ENCODE measurements at places on chromosomes 7 and 10. TPM values are rescaled to one million over a fixed set of nuclear protein-coding genes. Genes with fewer than 3 reads are reported as not detected.
A peak's percentile ranks its signal among the peaks of the same experiment; 100 is the strongest.

DNA sequence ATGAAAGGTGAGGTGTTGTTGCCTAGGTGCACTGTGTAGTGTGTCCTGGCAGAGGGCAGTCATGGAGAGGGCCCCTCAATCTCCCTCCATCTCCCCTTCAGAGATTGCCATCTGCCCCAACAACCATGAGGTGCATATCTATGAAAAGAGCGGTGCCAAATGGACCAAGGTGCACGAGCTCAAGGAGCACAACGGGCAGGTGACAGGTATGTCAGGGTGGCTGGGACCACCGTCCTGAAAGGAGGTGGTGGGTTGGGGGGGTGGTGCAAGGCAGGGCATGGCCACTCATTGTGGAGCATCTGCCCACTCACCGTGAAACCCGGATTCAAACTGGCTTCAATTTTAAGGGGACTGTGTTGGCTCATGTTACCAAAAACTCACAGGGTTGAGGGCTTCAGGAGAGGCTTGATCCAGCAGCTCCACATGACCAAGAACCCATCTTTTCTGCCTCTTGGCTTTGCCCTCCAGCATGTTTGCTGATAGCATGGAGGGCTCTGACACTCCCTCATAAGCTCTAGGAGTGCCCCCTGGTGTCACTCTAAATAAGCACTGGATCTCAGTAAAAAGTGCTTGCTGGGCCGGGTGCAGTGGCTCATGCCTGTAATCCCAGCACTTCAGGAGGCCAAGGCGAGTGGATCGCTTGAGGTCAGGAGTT is 12.2 kb downstream of the ARPC1B start:
- no peak for DNase-seq

The ANXA11 gene
- total RNA-seq: 101 TPM

- DNase-seq: peak; percentile 72
These were observed 71.5 kb upstream of the NANOS1 start for GRCh38 chr10:118957966-118958365.

DNA sequence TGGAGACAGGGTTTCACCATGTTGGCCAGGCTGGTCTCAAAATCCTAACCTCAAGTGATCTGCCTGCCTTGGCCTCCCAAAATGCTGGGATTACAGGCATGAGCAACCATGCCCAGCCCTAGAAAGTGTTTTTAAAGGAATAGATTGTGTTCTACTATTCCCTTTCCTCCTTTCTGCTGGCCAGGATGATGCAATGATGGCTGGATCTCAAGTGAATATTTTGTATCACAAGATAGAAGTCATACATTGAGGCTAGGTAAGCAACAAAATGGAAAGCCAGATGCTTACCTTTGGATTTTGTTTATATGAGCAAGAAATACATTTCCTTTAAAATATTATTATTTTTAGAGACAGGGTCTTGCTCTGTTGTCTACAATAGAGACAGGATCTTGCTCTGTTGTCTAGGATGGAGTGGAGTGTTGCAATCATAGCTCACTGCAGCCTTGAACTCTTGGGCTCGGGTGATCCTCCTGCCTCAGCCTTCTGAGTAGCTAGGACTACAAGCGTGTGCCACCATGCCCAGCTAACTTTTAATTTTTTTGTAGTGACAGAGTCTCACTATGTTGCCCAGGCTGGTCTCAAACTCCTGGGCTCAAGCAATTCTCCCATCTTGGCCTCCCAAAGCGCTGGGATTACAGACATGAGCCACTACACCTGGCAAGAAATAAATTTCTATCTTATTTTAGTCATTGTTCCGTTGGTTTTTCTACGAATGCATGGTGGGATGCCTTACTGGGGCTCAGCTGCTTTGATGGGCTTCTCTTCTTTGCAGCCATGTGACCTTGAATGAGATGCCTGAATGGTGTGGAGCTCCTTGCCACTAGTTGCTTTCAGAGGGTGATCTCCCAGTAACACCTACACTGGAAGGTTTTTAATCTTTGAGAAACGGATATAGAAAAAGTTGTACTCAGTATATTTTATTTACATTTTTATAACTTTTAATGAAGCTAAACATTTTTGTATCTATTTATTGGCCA is 5.8 kb upstream of the AEBP1 start:
- no peak for DNase-seq

DNA sequence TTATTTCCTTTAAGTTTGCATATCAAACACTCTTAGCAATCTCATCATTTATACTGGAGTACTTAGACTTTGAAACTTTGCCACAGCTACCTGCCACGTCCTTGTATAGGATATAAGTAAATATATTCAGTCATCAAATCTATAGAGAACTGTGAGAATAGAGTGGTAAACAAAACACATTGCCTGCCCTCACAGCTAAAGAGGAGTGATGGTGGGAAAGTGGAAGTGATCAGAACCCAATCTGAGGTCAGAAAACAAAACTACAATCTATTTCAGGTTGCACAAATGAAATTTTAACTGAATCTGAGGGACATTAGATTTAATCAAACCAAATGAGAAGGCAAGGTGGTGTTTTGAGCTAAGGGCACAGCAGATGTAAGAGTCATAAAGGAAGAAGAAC is 74.8 kb downstream of the ZEB1 start:
- no peak for DNase-seq

DNA sequence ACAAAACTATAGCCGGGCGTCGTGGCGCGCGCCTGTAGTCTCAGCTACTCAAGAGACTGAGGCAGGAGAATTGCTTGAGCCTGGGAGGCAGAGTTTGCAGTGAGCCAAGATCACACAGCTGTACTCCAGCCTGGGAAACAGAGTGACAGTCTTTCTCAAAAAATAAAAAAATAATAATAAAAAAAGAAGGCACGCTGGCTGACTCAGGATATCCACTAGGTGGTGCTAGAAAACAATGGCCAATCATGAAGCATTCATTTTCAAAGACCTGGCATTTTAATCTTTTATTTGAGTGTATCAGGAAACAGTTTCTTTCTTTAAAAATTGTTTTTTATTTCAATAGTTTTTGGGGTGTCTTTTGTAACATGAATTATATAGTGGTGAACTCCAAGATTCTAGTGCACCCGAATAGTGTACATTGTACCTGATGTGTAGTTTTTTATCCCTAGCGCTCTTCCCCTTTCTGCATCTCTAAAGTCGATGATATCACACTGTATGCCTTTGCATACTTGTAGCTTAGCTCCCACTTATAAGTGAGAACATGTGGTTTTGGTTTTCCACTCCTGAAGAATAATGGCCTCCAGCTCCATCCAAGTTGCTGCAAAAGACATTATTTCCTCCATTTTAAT is 88.6 kb downstream of the LYZL1 start:
- peak; percentile 7 for DNase-seq

DNA sequence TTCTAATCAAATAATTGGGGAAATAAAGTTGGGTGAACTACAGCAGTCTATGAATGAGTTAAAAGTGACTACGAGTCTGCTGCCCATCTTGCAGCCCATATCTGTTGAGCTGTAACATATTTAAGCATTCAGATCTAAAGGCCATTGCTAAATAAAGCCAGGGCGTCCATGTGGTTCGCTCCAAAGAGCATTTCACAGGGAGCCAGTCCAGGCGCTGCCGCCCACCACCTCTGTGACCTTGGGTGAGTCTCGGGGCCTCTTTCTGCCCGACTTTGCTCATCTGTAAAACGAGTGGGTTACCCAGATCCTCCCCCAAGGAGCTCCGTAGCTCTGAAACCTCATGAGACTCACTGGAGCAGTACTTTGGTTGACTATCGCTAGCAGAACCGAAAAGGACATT is 223.1 kb downstream of the CUX1 start:
- DNase-seq: no peak

DNA sequence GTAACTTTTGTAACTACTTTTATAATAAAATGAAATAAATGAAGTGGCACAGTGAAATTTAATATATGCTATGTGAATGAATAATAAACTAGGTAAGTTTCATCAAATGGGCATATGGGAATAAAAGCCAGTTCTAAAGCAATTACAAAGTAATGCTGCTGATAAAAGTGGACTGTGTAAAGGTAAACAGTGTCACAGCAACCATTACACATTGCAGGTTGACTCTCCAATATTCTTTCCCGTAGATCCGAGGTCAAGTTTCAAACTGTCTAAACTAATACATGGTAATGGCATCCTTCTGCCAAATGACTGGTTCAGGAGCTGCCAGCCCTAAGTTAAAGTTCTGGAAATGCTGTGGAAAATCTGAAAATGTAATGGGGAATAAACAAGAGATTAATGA is 6.0 kb downstream of the HIBADH start:
- DNase-seq: no peak

The AGBL3 gene
- 4.9 TPM for total RNA-seq

- DNase-seq: no peak
These were observed 17.0 kb downstream of the TMEM130 start for GRCh38 chr7:98852826-98853225.

- no peak for DNase-seq
These were observed 147.9 kb upstream of the FAM20C start for GRCh38 chr7:44541-44896.

DNA sequence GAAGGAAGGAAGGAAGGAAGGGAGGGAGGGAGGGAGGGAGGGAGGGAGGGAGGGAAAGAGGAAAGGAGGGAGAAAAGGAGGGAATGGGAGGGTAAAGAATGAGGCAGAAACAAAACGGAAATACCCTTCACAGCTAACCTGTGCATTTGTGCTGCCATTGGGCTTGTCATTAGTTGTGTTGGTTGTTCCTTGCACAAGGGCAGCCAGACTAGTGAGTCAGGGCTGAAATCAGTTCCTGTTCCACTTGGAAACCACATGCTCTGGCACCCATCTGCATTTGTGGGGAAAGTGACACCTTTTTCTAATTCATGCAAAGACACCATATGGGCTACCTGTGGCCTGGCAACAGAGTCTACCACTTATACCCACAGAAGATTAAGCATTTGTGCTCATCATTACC is 1004.0 kb upstream of the C7orf33 start:
- no peak for DNase-seq

The UROS gene
- 20.9 TPM for total RNA-seq

DNA sequence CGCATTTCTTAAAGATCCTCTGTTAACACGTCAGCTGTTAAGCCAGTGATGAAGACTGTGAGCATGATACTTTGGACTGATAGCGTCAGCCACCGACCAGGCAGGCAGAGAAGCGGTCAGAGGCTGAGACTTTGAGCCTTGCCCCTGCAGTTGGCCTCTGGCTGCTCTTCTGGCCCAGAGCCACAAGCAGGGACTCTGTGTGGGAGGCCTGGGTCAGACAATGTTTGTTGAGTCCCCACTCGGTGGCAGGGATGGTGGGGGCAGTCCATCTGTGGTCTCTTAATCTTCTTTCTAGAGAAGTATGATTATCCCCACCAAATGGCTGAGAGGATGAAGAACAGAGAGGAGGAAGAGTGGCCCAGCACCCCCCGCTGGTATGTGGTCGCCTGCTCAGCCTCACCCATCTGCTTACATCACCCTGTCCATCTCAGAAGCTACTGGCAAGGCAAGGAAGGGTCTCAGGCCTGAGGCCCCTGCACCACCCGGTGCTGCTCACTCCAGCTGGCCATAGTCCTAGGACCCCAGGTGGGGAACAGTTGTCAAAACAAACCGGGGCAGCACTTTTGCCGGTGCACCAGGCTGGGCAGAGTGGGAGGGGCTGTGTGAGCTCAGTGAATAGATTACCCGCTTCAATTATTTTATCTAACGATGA is 202.9 kb downstream of the GRID1 start:
- DNase-seq: no peak

- no peak for DNase-seq
These were observed 337.4 kb downstream of the PRPF18 start for GRCh38 chr10:13924040-13924725.
